ENCODE measurements at places on chromosomes 11 and 22. TPM values are rescaled to one million over a fixed set of nuclear protein-coding genes. Genes with fewer than 3 reads are reported as not detected.

GRCh38 chr11:68505596-68505995, 45.0 kb downstream of the PPP6R3 start:
- peaks cover 68% of the 10 kb centered on the region for H3K4me1 ChIP-seq
- H3K36me3 ChIP-seq, result peaks cover 21% of the 10 kb centered on the region
- H3K4me3 ChIP-seq, result no peak overlapping the region

- DNase-seq, result no peak
- no peak overlapping the region for H3K4me3 ChIP-seq
- peaks cover 12% of the 10 kb centered on the region for H3K36me3 ChIP-seq
- H3K27me3 ChIP-seq, result no peaks in the 10 kb centered on the region
Observed at GRCh38 chr11:61349189-61349751, 12.4 kb downstream of the CYB561A3 start.

GRCh38 chr11:45085646-45086501, 60.6 kb upstream of the PRDM11 start:
- H3K36me3 ChIP-seq, result peaks cover 2% of the 10 kb centered on the region
- DNase-seq, result no peak
- H3K4me3 ChIP-seq, result no peak overlapping the region
- H3K27me3 ChIP-seq, result no peaks in the 10 kb centered on the region
- peaks cover 33% of the 10 kb centered on the region for H3K4me1 ChIP-seq

DNA sequence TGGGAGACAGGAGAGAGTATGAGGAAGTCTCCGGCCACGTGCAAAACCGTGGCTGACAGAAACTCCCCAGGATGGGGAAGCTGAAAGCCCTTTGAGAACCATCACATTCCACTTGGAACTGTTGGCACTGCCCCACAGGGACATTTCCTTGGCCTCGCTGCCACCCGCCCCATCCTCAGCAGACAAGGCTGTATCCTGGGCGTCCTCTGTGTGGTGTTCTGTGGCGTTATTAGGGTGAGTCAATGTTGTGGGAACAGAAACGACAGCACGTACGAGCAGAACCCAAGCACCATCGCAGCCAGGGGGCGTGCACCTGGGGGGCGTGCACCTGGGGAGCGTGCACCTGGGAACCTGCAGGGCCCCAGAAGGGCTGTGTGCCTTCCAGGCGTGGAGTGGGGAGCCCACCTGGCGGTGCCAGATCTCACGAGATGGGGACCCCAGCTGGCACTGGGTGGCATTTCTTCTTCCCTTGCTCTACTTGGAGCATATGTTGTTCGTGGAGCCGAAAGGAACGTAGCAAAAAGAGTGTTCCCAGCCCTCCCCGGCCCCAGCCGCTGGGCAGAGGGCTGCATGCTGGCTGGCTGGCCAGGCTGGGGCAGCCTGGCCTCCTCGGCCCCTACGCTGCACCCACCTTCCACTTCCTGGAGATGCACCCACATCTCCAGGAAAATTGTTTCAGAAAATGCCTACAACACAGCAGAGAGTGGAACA, 35.4 kb downstream of the NFAM1 start:
- H3K4me3 ChIP-seq, result no peak overlapping the region
- no peak overlapping the region for H3K27ac ChIP-seq
- no peaks in the 10 kb centered on the region for H3K27me3 ChIP-seq
- peaks cover 6% of the 10 kb centered on the region for H3K4me1 ChIP-seq
- no peaks in the 10 kb centered on the region for H3K36me3 ChIP-seq

- no peak for DNase-seq
- peak overlapping the region; percentile 45 for H3K4me3 ChIP-seq
- no peak overlapping the region for H3K27ac ChIP-seq
- peaks cover 11% of the 10 kb centered on the region for H3K27me3 ChIP-seq
- no peaks in the 10 kb centered on the region for H3K36me3 ChIP-seq
- H3K4me1 ChIP-seq, result peaks cover 23% of the 10 kb centered on the region
Observed at GRCh38 chr11:67731583-67731982, 57.2 kb upstream of the ALDH3B2 start.

GRCh38 chr22:26471522-26471921, 12.1 kb downstream of the HPS4 start:
- H3K4me1 ChIP-seq, result peaks cover 5% of the 10 kb centered on the region
- H3K27ac ChIP-seq, result no peak overlapping the region
- H3K27me3 ChIP-seq, result no peaks in the 10 kb centered on the region
- no peak overlapping the region for H3K4me3 ChIP-seq
- H3K36me3 ChIP-seq, result peaks cover 38% of the 10 kb centered on the region
- no peak for DNase-seq

- no peaks in the 10 kb centered on the region for H3K4me1 ChIP-seq
- no peak overlapping the region for H3K4me3 ChIP-seq
- DNase-seq, result no peak
- no peaks in the 10 kb centered on the region for H3K27me3 ChIP-seq
Observed at GRCh38 chr11:92269021-92269420, 44.4 kb downstream of the FAT3 start.

DNA sequence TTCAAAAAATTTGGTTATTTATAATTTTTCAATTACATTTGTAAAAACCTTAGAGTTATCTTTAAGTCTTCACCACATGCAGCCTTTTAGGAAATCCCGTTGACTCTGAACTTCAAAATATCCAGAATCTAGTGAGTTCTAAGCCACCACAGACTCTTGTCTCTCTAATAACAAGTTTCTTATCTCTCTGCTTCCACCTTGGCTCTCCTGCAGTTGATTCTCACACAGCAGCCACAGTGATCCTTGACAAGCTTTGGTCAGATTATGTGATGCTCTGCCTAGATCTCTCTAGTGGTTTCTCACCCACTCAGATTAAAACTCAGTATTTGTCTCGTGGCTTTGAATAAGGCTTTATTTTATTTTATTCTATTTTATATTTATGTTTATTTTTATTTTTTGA, 8.6 kb downstream of the HSD17B12 start:
- no peak overlapping the region for H3K27ac ChIP-seq
- no peak for DNase-seq
- H3K36me3 ChIP-seq, result peaks cover 41% of the 10 kb centered on the region
- peaks cover 37% of the 10 kb centered on the region for H3K4me1 ChIP-seq
- H3K4me3 ChIP-seq, result no peak overlapping the region

DNA sequence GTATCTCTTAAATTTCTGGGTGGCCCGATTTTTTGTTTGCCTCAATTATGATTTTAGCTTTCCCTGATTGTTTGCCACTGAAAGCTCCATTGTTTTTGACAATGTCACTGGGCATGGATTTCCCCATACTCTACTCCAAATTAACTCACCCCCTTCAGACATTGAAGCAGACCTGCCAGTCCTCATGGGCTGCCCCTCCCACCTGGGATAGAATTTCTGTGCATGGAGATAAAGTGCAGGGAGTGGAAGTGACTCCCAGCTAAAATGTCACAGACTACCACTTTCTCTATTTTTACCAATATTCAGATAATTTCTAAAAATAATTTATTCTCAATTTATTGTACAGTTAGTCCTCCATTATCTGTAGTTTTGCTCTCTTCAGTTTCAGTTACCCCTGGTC, 79.1 kb upstream of the CLPB start:
- DNase-seq, result no peak
- no peak overlapping the region for H3K4me3 ChIP-seq
- no peak overlapping the region for H3K27ac ChIP-seq
- H3K4me1 ChIP-seq, result no peaks in the 10 kb centered on the region
- no peaks in the 10 kb centered on the region for H3K36me3 ChIP-seq

- no peak overlapping the region for H3K27ac ChIP-seq
- no peaks in the 10 kb centered on the region for H3K27me3 ChIP-seq
- no peak for DNase-seq
- no peak overlapping the region for H3K4me3 ChIP-seq
- peaks cover 14% of the 10 kb centered on the region for H3K36me3 ChIP-seq
Observed at GRCh38 chr11:86438685-86439084, 64.0 kb downstream of the CCDC81 start.

GRCh38 chr11:119509282-119509841, 86.4 kb upstream of the THY1 start:
- peaks cover 15% of the 10 kb centered on the region for H3K4me1 ChIP-seq
- H3K36me3 ChIP-seq, result no peaks in the 10 kb centered on the region
- H3K4me3 ChIP-seq, result no peak overlapping the region

DNA sequence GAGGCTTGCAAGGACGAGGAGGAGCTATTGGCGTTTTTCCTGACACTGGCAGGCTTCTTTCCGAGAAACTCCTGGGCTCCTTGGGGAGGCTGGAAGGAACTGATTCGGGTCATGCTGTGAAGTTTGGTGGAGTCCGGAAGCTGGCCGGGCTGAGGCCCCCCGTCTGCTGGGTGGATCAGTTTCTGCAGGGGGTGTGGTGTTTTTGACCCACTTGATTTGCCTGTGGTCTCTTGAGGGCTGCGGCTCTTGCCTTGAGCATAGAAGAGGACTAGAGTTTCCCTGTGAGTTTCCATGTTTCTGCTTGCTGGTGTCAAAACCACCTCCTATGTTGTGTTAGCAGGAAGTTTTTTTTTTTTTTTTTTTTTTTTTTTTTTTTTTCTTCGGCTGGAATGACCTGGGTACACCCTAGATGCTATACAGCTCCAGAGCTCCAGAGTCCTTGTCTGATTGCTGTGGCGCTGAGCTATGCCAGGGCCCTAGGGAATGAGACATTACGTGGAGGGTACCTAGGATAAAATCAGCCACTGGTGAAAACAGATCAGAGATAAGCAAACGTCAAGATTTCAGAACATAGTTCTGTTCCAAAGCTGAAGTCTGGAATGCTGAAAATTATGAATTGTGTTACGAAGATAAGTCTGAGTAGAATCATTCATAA, 728 bp downstream of the TBC1D22A start:
- H3K27ac ChIP-seq, result peak overlapping the region; percentile 99
- DNase-seq, result peak; percentile 59

DNA sequence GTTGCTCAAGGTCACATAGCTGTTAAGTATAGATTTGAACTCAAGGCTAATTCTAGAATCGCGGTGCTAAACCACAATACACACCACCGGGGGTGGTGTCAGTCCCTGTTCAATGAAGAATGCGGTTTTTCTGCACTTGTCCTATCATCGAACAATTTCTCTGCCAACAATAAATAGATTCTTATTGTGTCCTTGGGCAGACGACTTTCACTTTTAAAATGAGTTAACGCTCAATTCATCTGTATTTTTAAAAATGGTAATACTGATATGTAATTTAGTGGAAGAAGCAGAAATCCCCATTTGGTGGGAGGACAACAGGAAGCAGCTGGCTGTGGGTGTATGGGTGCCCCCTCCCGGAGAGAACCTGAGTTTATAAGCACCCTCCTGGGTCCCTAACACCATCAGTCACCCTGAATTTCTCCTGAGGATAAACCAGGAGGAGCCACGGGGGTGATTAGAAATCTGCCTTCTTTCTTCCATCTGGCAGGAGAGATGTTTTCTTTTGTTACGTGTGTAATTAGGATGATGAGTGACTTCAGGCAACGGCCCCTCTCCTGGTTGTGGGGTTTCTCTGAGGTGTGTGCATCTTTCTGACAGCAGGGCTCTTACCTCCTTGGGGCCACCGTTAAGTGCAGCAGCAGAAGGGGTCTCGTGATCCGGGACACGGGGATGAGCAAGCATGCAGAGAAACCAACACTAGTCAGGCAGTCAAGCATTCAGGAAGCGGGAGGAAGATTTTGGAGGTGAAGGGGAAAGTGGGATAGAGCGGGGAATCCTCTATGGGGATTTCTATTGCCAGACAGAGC, 87.7 kb downstream of the GRAMD1B start:
- no peaks in the 10 kb centered on the region for H3K36me3 ChIP-seq
- no peak overlapping the region for H3K4me3 ChIP-seq
- peaks cover 11% of the 10 kb centered on the region for H3K4me1 ChIP-seq
- no peak overlapping the region for H3K27ac ChIP-seq

DNA sequence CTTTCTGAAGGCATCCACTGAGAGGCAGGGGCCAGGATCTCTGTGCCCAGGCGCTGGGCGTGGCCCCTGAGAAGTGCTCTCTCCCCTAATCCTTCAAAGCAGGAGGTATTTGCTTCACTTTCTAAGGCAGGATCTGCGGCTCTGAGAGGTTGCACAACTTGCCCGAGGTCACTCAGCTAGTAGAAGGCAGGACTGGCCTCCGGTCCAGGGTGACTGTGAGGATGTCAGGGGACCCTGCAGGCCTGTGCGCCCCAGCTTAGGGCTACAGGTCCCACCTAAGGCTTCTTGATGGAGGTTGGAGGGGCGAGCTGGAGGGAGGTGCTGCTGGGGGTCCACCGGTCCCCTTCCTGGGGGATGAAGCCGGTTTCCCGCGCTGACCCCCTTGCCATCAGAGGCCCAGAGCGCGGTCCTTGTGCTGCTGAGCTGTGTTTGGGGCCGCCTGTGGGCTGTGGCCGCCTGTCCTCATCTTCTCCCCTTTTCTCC, 979 bp downstream of the SMIM38 start:
- H3K27me3 ChIP-seq, result peaks cover 2% of the 10 kb centered on the region
- H3K4me1 ChIP-seq, result peaks cover 12% of the 10 kb centered on the region
- no peak for DNase-seq
- H3K27ac ChIP-seq, result peak overlapping the region; percentile 11
- H3K36me3 ChIP-seq, result no peaks in the 10 kb centered on the region

DNA sequence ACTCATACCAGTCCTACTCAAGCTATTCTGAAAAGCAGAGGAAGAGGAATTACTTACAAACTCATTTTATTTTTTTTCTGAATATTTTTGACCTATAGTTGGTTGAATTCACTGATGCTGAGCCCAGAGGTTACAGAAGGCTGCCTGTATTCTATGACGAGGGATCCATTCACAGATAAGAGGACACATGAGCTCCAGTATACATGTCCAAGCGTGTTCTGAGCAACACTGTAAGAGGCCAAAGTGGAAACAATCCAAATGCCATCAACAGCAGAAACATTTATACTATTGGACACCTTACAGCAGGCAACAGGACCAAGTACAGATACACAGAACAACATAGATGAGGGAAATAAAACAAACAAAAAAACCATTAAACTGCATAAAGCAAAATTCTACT, 10.3 kb downstream of the KDM4E start:
- peaks cover 2% of the 10 kb centered on the region for H3K4me1 ChIP-seq
- no peaks in the 10 kb centered on the region for H3K36me3 ChIP-seq
- H3K4me3 ChIP-seq, result no peak overlapping the region

- no peaks in the 10 kb centered on the region for H3K27me3 ChIP-seq
- H3K27ac ChIP-seq, result no peak overlapping the region
- peaks cover 22% of the 10 kb centered on the region for H3K36me3 ChIP-seq
Observed at GRCh38 chr11:108085672-108086071, 35.7 kb upstream of the ACAT1 start.

GRCh38 chr11:111722501-111722900, 43.7 kb downstream of the PPP2R1B start:
- H3K4me1 ChIP-seq, result no peaks in the 10 kb centered on the region
- H3K36me3 ChIP-seq, result peaks cover 19% of the 10 kb centered on the region
- H3K4me3 ChIP-seq, result no peak overlapping the region
- H3K27ac ChIP-seq, result no peak overlapping the region
- H3K27me3 ChIP-seq, result no peaks in the 10 kb centered on the region

DNA sequence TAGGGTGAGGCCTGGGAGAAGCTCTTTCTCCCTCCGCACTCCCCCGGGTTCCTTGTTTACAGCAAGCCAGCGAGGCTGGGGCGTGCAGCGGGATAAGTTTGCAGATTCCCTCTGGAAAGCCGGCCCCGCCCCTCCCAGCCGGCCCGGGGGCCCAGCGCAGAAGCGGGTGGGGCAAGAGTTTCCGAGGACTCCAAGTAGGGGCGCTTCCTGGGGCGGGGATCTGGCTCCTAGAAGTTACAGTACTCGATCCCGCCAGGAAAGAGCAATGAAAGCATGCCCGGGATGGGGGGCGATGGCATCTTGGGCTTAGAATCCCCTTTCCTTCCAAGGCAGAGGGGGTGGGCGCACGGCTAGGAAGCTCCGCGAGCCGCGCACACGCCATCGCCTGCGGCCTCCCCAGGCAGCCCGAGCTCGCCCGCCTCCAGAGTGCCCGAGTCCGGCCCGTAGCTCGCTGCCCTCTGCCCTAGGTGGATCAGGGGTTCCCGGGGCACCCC, 385 bp downstream of the TST start:
- H3K4me1 ChIP-seq, result peaks cover 6% of the 10 kb centered on the region
- H3K4me3 ChIP-seq, result peak overlapping the region; percentile 52
- DNase-seq, result no peak
- H3K27me3 ChIP-seq, result peaks cover 21% of the 10 kb centered on the region

GSTT2B gene
- not detected for total RNA-seq

SPDYC gene
- not detected for total RNA-seq

CNIH2 gene
- total RNA-seq, result 2.0 TPM

TSSK2 gene
- total RNA-seq, result not detected

NECTIN1 gene
- total RNA-seq, result 3.8 TPM

MMP13 gene
- total RNA-seq, result not detected

SERPING1 gene
- not detected for total RNA-seq

Measured in activated CD8-positive, alpha-beta T cell treated with anti-CD3 and anti-CD28 coated beads for 36 hours (primary cell).